AG20443 (cell line): ENCODE measurements at places on chromosomes 11 and 22.

DNA sequence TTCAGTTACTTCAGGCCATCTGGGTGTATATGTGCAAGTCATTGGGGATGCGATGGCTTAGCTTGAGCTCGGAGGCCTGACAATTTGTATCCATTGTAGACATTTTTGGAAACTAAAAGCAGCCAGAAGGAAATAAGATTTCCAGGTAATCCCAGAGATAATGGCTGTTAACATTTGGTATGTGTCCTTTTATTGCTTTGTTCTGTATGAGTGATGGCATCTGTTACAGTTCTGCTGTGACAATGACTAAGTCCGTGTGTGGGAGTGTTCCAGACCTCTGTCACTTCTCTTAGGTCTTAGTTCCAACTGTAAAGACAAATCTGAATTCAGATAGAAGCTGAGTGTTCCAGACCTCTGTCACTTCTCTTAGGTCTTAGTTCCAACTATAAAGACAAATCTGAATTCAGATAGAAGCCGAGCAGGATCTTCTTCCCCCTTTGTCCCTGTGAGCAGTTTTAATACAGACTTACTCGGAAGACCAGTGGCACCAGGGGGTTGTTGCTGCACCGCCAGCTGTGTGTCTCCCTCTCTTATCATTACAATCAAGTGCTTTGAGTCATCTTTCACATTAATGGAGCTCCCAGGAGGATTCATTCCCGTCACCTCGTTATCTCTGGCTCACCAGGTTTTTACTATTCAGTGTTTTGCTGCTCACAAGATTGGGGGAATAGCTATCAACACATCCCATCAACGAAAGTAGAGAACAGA lies 190.9 kb upstream of the SORL1-AS1 start:
- no peak for DNase-seq

DNA sequence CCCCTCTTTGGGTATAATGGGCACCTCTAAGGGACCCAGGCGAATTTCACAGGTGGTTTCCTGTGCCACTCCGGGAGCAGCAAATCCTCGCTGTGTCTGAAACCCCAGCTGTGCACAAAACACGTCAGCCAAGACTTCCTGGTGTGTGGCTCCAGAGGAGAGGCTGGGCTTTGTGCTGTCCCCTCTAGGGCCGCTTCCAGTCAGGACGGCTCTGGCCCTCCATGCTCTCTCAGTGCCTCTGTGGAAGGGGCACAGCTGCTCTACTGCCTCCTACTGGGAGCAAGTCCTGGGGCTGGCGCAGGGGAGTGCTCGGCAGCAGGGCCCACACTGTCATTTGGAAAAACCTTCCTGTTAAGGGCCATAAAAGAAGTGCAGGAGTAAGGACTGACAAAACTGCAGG lies 23.7 kb upstream of the ARFGAP3 start:
- no peak for DNase-seq

DNA sequence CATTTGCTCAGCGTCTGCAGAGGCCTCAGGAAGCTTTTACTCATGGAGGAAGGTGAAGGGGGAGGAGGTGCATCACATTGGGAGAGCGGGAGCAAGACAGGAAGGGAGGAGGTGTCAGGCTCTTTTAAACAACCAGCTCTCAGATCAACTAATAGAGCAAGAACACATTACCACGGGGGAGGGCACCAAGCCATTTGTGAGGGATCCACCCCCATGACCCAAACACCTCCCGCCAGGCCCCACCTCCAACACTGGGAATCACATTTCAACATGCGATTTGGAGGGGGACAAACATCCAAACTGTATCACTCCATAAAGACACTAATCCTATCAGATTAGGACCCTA lies 18.9 kb upstream of the THY1 start:
- DNase-seq, result no peak

- no peak for DNase-seq
Observed at GRCh38 chr11:102724904-102725500, at the start of gene MMP8. Gene MMP8 (minus strand): TSS chr11:102724954. CDS start chr11:102724855, 99 bp downstream.
